ENCODE measurements at places on chromosomes 7 and 10.

DNA sequence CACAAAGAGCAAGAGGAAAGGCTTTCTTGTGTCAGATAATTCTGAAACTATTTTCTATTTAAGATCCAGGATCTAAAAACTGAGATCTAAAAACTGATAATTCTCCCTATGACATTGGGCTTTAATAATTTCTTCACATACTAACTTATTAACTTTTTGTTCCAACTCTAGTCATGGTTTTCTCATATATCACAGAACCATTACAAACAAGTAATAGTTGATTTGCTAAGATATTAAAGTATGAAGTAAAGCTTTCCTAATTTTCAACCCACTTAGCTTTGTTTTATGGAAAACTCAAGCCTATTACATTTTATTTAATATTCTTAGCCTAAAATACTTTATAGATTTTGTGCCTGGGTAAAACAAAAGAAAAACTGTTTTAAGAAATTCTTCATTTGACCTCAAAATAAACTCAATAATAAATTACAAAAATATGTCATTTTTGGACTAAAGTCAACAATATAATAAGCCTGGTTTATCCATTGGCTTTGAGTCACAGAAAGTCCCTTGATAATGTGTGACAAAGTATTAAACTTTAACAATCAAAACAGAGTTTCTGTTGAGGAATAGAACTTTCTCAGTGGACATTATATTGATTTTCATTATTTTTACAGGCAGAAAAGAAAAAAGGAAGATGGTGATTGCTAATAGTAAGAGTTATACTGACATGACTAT, 1142.9 kb upstream of the SORCS1 start:
- no peak for DNase-seq

DNA sequence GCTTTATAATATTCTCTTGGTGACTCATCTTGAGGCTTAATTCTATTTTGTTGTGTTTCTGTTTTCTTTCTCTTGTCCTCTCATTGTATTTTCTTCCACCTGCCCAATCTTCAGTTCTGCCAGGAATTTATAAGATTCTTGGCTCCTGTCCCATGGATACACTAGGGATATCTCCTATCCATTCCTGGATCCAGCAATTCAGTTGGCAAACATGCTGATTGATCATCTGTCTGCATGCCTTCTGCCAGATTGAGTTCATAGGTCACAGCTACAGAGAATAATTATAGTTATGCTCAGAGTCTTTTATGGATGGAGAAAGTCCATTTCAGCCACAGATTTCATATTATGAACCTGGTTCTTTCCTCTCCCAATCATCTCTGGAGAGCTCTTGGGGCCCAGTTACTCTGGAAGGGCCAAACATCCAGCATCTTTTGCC, 140.4 kb upstream of the MAGI2 start:
- DNase-seq: no peak

DNA sequence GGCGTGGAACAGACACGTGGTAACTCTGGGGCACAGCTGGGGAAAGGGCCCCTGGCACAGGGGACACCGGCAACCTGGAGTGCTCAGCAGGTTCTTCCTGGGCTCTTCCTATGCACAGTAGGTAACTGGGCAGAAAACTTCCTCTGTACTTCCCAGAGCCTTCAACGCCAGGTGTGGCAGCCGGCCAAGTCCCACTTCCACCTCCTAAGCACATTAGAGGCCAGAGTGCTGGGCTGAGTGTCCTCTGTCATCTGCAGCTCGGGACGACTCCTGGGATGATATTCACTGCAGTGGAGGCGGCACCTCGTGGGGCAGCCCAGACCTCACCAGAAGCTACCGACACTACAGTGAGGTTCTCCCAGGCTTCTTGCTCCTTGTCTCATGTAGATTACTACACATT, 114.5 kb downstream of the LARP4B start:
- no peak for DNase-seq

- no peak for DNase-seq
Measured at GRCh38 chr10:18599392-18599791, 52.0 kb downstream of the NSUN6 start.

- DNase-seq: no peak
Measured at GRCh38 chr10:29823553-29824080, 188.8 kb upstream of the SVIL start.

GRCh38 chr7:132183781-132184380, 392.4 kb downstream of the PLXNA4 start:
- DNase-seq: no peak

GRCh38 chr10:70590655-70591416, 11.7 kb downstream of the PRF1 start:
- no peak for DNase-seq

GRCh38 chr10:93542358-93542791, 24.1 kb upstream of the FFAR4 start:
- DNase-seq: no peak

DNA sequence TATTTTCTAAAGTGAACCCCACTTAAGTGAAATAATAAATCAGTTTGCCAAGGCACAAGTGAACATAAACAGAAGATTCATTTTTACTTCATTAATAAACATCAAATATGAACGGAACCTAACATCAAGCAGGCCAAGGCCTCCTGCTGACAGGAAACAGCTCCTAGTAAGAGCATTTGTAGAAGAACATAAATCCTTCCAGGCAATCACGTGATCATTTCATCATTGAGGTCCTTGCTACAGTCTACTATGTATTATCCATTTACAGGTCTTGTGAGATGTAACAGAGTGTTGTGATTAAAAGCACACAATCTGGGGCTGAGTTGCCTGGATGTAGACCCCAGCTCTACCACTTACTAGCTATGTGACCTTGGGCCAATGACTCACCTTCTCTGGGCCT, 70.6 kb downstream of the CALD1 start:
- DNase-seq: no peak

GRCh38 chr7:126569402-126569801, 683.3 kb downstream of the GRM8 start:
- no peak for DNase-seq

DNA sequence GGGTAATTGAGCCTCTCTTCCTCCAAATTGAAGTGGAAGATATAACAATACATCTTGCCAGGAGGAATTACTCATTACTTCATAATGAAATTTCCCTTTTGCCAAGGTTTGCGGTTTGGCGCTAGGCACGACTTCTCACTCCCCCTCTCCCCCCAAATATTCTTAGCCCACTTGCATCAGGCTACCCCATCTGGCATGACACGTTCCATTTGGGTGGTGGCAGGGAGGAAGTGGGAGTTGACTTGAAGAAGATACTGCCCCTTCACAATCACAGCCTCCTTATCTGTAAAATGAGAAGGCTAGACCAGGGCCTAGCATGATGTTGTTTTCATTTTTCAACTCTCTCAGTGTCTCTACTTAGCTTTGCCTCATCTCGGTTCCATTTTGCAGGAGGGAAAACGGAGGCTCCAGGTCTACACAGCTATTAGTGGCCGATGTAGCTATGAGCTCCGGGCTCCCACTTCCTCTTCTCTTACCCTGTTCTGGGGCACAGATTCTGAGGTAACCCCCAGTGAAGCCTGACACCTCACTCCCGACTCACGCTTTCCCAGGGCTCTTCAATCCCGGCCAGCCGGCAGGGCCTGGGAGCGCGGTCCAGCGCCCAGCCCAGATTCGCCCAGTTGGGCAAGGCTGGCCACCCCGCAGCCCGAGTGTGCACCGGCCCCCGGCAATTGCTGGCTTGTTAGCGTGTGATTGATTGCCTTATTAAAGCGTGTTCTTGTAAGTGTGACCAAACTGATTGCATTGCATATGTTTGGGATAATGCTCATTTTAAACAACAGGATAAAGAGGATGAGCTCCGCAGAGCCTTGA, 6.5 kb downstream of the EVX1 start:
- DNase-seq: no peak

- no peak for DNase-seq
Measured at GRCh38 chr10:480928-481552, 208.4 kb downstream of the DIP2C start.

DNA sequence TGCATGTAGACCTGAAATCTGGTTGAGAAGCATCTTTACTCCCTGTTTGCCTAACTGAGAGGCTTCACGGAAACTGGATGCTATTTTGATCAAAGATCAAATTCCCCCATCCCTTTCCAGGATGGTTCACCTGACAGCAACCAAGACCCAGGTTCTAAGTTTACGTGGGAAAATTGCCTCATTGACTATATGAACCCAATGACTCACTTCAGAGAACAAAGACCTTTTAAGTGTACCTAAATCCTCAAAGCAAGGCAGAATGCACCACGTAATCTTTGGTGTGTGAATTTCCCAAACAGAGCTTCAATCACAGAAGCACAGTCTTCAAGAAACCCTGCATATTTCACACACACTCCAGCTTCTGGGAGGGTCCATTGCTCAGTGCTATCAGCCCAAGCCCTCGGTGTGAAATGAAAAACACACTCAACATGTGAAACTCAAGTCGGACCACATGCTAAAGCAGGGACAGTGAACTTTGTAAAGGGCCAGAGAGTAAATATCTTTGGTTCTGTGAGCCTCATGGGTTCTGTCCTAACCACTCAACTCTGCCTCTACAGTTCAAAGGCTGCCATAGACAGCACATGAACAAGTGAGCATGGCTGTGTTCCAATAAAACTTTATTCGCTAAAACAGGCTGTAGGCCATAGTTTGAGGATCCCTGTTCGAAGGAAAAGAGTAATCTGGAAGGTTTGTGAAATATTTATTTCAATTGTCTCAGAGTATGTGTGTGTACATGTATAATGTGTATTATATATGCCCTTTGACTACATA, 275.6 kb upstream of the FOXK1 start:
- no peak for DNase-seq

DNA sequence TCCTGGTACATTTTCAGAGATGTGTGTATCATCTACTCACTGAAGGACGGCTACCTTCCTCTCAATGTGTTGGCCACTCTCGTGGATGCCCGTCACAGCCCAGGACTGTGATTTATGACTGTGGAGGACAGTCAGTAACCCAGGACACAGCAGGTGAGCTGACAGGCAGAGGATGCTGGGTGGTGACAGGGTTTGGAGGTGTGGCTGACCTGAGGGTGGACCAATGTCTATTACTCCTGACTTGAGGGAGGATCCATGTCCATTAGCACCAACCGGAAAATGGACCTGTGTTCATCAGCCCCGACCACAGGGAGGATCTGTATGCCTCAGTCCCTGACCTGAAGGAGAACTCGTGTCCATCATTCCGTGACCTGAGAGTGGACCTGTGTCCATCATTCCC, 96.1 kb downstream of the ADCY1 start:
- DNase-seq: no peak

- DNase-seq: no peak
Measured at GRCh38 chr7:102967798-102968197, 55.0 kb downstream of the LRRC17 start.

DNA sequence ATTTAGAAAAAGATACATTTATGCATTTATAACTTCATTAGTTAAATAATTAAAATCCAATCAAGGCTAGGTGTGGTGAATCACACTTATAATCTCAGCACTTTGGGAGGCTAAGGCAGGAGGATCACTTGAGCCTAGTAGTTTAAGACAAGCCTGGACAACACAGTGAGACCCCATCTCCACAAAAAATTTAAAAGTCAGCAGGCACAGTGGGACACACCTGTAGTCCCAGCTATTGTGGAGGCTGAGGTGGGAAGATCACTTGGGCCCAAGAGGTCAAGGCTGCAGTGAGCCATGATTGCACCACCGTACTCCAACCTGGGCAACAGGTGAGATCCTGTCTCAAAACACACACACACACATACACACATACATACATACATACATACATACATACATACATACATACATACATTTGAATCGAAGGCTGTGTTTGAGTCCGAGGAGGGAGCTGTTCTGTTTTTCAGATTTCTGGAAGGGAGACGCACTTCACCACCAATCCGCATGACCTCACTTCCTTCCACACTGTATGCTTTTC, 30.1 kb downstream of the SFMBT2 start:
- no peak for DNase-seq

DNA sequence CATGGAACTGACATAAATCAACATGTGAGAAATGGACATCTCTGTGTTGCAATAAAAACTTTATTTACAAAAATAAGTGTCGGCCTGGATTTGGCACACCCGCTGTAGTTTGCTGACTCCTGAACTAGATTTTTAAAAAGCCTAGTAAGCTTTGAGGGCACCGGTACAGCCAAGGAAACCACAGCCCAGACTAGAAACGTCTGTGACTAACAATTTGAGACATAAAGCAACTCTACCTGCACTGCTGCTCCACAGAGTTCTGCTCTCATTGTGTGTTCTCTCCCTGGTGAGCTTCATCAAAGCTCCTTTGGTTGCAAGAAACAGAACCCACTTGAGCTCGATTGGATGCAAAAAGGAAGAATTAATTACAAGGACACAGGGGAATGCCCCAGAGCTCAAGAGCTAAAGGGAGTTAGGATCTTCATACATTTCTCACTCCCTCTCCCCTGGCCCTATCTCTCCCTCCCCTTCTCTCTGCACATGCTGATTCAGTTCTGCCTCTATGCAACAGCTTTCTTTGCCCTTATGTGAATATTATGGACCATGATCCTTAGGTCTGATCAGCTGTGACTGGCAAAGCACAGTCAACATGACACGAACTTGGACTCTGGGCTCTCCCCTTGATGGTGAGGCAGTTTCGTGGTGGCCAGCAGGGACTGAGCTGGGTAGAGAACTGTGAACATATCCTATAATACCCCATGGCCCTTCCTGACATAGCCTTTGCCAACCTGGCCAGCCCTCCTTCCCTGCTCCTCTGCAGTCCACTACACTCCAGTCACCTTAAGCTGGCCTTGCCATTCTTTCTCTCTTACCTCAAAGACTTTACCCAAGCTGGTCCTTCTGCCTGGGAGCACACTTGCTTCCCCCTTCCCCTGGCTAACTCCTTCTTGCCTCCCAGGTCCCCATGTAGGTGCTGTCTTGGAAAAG, 77.5 kb upstream of the YAE1 start:
- DNase-seq: no peak

DNA sequence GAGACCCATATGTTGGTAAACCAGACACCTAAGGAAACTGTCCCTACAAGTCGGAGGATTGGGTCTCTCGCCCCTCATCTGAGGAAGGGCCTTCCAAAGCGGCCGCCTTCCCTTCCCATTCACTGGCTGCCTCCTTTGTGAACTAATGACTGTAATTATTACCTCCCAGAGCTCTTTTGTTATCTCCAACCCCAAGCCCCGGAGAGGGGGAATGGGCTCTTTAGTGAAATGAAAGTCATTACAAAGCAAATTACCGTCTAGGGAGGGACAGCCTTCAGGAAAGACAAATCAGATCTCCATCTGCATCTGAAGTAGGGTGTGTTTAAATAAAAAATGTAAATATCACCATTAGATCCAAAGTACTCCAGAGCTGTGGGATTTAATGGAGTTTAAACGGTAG, 2.6 kb upstream of the GAD2 start:
- no peak for DNase-seq

- no peak for DNase-seq
Measured at GRCh38 chr7:51827631-51828030, 511.0 kb upstream of the COBL start.

GRCh38 chr7:19284596-19285300, 139.5 kb upstream of the FERD3L start:
- DNase-seq: no peak

DNA sequence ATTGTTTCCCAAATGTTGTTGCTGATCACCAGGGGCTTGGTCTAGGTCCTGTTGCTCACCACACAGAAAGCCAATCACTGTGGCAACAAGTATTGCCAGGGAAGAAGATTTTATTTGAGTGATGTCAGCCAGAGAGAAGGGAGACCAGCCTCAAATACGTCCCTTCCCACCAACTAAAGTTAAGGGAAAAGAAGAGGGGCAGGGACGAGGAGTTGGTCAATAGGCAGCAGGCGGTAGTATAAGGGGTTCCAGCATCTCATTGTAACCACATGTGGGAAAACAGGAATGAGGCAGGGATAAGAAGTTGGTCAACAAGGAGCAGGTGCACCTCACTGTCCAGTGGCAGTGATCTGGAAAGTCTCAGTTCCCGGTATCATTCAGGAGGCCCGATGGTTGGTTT, 138.9 kb upstream of the KCNMA1 start:
- DNase-seq: no peak

GRCh38 chr7:45155357-45155900, 2.2 kb upstream of the RAMP3 start:
- DNase-seq: no peak

Measured in stimulated activated CD4-positive, alpha-beta T cell treated with anti-CD3 and anti-CD28 coated beads, Interleukin-12 subunit alpha, Interleukin-12 subunit beta, amount 100 ng/mL, for 24 hours (primary cell).